ENCODE measurements at places on chromosomes 2 and 18.

DNA sequence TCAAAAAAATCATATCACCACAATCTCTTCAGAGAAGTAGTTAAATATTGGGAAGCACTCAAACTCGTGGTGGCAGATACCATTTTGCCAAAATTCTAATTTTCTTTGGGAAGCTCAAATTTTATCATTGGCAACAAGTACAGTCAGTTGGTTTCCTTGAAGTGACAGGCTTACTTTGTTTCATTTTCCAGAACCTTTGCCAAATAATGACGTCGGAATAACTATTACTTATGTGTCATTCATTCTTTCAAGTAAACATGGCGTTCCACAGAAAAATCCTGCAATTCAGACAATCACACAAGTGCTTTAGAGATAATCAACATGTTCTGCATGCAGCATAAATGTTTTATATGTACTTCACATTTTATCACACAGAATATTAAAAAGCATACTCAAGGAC, 5.4 kb downstream of the TTLL4 start:
- no peak for DNase-seq

DNA sequence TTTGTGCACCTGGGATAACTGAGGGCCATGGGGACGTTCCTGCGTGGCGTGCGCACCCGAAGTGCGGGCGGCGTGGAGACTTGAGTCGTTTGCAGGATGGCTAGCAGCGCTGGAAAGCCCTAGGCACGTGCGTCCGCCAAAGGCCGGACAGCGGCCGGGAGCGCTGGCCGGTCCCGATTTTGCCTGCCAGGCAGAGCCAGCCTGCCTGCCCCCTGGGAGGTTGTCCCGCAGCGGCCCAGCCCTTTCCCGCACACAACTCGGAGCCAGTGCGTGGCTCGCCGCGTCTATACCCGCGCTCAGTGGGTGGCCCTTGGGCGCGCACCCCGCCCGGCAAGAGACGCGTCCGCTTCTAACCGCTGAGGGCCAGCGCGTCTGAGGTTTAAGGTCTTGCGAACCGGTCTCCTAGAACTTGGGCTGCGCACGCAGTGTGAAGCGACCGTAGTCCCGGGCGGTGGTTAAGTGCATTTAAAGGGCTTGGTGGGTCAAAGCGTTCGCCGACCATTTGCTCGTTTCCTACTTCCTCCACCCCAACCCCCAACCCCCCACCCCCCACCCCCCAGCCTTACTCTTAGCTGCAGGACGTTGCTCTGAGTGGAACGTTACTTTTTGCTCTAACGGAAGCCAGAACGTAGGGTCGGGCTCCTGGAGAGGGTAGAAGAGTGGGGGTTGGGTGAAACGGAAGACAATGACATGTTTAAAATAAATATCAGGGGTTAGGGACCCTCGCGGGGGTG, 627 bp downstream of the CDCA7 start:
- peak; percentile 61 for DNase-seq

GRCh38 chr2:174300114-174300513, 34.6 kb upstream of the SP9 start:
- no peak for DNase-seq

DNA sequence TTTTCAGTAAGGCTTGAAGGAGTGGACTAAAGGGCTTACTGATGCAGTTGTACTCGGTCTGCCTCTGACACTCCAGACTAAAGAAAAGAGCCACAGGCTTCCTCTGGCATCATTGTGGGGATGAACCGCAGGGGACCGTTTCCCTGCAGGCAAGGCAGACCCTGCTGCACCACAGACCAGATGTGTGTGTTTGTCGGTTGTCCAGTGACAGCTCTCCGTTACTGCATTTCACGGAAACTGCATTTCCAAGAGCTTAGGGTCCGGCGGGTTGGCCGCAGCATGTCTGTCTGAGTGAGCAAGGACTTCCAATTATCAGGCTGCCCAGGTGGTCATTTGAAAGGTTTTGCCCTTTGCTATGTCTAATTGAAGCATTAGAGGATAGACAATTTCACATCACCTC, 98.1 kb downstream of the FAM210A start:
- DNase-seq = no peak

DNA sequence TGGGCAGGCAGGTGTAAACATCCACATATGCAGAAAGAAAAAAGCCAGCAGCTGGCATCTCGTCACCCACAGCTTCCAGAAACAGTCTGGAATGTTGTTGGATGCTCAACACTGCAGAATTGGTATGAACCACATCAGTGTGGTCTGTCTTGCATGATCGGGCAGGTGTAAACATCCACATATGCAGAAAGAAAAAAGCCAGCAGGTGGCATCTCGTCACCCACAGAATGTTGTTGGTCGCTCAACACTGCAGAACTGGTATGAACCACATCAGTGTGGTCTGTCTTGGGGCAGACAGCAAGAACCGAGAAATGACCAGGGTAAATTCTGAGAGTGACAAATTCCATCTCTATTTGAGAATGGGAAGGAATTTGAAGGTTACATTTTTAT, 39.6 kb downstream of the DOCK10 start:
- no peak for DNase-seq

- no peak for DNase-seq
These were observed 22.0 kb upstream of the PNO1 start for GRCh38 chr2:68135448-68136320.

GRCh38 chr2:177195194-177195593, 17.4 kb upstream of the HNRNPA3 start:
- DNase-seq = no peak

GRCh38 chr2:207088276-207088675, 77.5 kb downstream of the KLF7 start:
- no peak for DNase-seq

DNA sequence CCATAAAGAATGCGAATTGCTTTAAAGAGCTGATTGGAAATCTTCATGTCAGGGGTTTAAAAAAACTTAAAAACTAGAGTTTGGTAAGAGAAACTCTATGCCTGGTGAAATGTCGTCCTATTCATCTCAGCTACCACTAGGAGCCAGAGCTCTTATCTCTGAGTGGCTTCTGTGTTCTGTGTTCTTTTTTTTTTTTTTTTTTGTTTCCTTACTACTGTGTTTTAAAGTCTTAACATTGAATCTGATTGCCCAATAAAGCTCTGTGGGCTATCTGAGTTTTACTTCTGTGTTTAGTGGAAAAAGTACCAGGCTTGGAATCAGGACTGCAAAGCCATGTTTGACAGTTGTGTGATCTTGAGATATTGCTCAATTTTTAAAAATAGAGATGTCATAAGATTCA, 494.8 kb downstream of the RIT2 start:
- DNase-seq = no peak

DNA sequence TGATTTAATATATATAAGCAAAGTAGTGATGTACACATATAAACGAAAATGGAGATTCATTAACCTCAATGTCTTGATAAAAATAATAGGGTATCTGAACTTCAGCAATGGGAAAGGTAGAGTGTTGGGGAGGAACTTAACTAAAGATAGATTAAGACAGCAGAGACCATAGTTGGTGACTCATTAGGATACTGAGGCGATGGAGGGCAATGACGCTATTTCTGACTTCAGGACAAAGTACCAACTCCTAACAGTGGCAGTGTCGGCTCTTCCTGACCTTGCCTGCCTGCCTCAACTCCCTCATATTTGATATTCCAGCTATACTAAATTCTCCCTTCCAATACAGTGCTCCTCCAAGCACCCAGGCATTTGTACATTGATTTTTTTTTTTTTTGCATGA, 98.6 kb downstream of the CDH2 start:
- DNase-seq = no peak

DNA sequence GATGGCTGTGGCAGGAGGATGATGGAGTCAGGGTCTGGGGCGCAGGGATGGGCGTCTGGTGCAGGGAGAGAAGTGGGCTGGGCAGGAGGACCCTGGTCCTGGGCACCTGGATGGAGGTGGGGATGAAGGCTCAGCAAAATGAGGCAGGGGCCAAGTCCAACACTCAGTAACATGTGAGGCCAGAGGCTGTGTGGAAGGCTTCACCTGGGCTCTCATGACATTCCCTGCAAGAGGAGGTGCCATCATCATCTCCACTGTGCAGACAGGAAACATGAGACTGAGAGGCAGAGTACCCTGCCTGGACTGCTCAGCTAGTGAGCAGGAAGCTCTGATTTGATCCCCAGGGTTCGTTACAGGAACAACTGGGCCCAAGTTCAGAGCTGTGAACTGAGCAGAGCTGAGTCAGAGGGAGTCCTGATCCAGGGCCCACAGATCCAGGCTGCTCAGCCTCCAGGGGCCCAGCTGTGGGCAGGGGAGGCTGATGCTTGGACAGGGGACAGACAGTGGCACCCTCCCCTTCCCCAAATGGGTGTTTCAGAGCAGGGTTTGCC, 36.9 kb downstream of the HJURP start:
- DNase-seq = no peak

- DNase-seq = peak; percentile 36
These were observed 66.8 kb upstream of the FOSL2 start for GRCh38 chr2:28325567-28326468.

- DNase-seq = peak; percentile 35
These were observed 136.7 kb upstream of the SPHKAP start for GRCh38 chr2:228318218-228318617.

GRCh38 chr2:59884166-59884565, 669.3 kb downstream of the BCL11A start:
- no peak for DNase-seq

DNA sequence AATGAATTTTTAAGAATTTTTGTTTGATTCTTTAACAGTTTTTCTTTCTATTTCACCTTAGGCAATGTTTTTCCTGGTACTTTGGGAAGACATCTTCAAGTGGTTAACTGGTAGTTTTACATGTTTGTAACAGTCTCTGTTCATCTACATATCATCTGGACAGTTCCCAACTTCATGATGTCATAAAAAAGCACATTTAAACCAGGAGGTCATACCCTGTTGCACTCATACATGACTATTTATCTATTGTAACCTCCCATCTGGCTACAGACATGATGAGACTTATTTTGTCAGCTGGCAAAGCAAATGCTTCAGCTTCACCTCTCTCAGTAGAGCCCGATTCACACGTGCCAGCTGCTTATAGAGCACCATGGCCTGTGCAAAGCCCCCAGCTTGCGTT, 99.8 kb upstream of the YPEL5 start:
- DNase-seq = no peak

DNA sequence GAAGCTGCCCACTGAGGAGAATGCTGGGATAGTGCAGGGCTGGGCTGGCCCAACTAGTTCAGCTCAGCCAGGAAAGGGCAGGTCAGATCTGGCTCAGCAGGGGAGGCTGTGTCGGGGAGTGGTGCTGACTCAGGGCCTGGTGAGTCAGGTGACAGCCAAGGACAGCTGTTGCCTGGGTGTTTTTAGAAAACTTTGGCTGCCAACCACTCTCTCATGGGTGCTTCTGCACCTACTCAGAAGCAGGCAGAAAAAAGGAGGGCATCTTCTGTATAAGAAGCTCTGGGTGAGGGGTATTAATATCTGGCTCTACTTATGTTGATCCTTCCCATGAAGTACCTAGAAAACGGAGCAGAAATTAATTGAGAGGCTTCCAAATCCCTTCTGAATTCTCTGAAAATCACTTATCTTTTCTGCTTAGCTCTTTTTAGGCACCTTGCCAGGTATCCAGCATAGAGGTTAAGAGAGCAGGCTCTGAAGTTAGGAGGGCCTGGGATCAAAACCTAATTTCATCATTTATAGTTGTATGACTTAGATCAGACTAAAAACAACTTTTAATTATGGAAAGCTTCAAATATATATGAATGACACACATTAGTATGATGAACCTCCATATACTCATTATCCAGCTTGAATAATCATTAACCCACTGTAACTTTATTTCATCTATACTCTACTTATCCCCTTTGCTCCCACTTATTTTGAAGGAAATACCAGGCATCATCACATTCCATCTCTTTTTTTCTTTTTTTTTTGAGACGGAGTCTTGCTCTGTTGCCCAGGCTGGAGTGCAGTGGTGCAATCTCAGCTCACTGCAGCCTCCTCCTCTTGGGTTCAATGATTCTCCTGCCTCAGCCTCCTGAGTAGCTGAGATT, 15.5 kb upstream of the RAB10 start:
- DNase-seq = peak; percentile 77

DNA sequence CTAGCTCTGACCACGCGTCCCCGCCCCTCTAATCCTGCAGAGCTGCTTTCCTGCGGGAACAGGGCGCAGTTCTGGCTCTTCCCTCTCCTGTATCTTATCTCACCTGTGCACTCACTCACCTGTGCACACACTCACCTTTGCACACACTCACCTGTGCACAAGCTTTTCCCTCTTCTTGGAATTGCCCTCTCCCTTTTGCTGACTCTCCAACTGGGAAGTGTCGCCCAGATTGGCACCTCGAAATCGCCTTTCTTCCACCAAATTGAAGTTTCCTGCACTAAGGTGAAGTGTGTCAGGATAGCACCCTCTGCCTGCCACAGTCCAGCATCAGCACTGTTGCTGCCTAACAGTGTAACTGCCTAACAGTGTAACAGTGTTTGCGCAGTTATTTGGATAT, 566 bp upstream of the CMPK2 start:
- DNase-seq = peak; percentile 48

GRCh38 chr2:134670955-134671354, 47.8 kb downstream of the TMEM163 start:
- no peak for DNase-seq

- DNase-seq = no peak
These were observed 27.5 kb downstream of the BIN1 start for GRCh38 chr2:127079358-127079920.

- DNase-seq = peak; percentile 38
These were observed 25.4 kb upstream of the TANK start for GRCh38 chr2:161134547-161135518.

DNA sequence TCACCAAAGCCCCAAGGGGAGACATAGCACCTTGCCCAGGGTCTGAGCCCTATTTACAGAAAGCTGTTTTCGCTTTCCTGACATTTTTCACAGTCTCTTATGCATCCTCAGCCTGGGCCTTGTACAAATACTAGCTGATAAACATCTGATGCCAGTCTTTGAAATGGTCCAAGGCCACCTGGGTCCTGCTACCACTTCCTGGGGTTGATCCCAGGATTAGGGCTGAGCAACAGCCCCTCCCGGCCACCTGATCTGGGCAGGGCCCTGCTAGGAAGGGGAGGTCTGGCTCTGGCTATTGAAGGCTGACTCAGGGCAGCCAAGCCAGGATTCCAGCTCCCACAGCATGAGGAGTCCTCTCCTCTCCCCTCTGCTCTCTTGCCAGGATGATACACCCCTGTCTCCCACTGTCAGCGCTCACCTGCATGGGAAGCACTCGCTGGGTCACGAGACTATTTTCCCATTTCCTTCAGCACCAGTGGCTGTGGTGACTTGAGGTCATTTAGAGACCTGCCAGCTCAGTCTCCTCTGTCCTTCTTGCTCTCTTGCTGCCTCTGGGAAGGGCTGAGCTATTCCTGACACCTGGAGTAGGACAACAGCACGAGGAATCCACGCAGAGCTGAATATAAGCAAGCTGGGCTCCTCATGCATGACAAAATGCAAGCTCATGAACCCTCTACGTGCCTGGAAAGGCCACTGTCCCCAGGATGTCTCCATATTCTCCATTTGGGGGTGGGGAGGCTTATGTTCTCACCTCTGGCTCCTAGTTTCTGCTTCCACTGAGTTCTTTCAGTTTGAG, 53.0 kb upstream of the LGALSL start:
- DNase-seq = no peak

Data from iPS-NIHi11 (cell line).